CD14-positive monocyte (primary cell): ENCODE measurements at places on chromosomes 7 and 10. TPM values are rescaled to one million over a fixed set of nuclear protein-coding genes. Genes with fewer than 3 reads are reported as not detected.

DNA sequence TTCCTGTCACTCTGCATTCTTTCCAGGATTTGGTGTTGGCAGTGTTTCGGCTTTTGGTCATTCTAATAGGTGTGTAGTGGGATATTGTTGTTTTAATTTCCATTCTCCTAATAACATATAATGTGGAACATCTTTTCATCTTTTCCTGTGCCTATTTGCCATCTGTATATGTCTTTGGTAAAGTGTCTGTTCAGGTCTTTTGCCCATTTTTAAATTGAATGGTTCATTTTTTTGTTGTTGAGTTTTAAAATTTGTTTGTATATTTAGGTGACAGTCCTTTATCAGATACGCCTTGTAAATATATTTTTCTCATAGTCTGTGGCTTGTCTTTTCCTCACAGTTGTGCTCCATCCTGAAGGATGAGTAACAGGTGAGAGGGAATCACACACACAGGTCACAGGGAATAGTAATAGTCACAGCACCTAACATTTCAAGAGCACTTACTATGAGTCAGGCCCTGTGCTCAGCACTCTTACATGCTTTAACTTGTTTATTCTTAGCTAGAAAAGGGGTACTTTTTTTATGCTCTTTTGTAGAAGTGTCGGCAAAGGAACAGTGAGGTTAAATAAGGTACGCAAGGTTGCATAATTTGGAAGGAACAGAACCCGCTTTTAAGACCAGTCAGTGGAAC is 117.1 kb upstream of the GATA3 start:
- H3K27me3 ChIP-seq, result no peaks in the 10 kb centered on the region
- H3K27ac ChIP-seq, result no peak overlapping the region
- H3K4me1 ChIP-seq, result no peaks in the 10 kb centered on the region
- H3K4me3 ChIP-seq, result no peak overlapping the region
- no peaks in the 10 kb centered on the region for H3K36me3 ChIP-seq

DNA sequence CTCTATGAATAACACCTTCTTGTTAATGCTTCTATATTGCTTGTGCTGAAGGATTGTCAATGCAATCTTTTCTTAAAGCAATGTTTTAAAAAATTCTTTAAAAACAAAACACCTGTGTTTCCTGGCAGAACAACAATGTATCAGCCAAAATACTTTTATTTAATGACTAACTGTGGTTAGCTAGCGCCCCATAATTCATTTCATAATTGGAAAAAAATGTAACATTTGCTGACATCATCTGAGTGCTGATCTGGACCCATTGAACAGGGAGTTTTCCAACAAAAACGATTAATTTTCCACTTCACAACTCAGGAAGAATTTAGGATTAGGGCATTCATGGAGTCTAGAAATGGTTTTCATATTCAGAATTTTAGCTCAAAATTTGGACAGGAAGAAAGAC is 137.6 kb upstream of the CDK6 start:
- no peak overlapping the region for H3K27ac ChIP-seq
- no peaks in the 10 kb centered on the region for H3K4me1 ChIP-seq
- no peak overlapping the region for H3K4me3 ChIP-seq
- H3K27me3 ChIP-seq, result no peaks in the 10 kb centered on the region
- H3K36me3 ChIP-seq, result no peaks in the 10 kb centered on the region
- no peak for DNase-seq

DNA sequence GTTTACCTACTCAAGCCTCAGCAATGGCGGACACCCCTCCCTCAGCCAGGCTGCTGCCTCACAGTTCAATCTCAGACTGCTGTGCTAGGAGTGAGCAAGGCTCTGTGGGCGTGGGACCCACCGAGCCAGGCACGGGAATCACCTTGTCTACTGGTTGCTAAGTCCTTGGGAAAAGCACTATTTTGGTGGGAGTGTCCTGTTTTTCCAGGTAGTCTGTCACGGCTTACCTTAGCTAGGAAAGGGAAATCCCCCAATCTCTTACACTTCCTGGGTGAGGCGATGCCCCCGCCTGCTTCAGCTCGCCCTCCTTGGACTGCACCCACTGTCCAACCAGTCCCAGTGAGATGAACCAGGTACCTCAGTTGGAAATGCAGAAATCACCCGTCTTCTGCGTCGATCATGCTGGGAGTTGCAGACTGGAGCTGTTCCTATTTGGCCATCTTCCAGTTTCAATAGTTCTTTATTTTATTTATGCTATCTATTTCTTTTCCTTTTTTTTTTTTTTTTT is at the start of gene HYAL4:
HYAL4 (plus strand) TSS at position 458 of the 508 bp plus-strand sequence. CDS start 23,105 bp downstream, outside the sequence.
- no peak for DNase-seq
- no peaks in the 10 kb centered on the region for H3K27me3 ChIP-seq
- H3K36me3 ChIP-seq, result no peaks in the 10 kb centered on the region
- no peaks in the 10 kb centered on the region for H3K4me1 ChIP-seq
- H3K27ac ChIP-seq, result no peak within 1 kb of the TSS
- no peak within 1 kb of the TSS for H3K4me3 ChIP-seq

DNA sequence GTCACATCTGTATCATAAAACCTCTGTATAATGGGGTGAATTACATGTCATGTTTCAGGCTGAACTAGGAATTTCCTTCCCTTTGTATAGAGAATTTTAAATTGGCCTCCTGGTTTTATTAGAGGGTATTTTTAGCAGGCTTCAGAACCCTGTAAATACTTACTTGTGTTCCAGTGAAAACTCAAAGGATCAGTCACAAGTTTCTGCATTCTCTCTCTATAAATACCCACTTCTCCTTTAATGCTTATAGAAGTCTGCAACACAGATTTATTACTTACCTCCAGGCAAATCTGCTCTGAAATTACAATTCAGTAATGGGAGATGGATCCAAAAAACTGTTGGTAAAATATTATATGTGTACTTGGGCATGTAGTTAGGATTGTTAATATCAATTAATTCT is 161.6 kb downstream of the GLI3 start:
- H3K4me1 ChIP-seq, result no peaks in the 10 kb centered on the region
- no peak for DNase-seq
- H3K4me3 ChIP-seq, result no peak overlapping the region
- no peaks in the 10 kb centered on the region for H3K27me3 ChIP-seq
- H3K27ac ChIP-seq, result no peak overlapping the region
- H3K36me3 ChIP-seq, result no peaks in the 10 kb centered on the region

DNA sequence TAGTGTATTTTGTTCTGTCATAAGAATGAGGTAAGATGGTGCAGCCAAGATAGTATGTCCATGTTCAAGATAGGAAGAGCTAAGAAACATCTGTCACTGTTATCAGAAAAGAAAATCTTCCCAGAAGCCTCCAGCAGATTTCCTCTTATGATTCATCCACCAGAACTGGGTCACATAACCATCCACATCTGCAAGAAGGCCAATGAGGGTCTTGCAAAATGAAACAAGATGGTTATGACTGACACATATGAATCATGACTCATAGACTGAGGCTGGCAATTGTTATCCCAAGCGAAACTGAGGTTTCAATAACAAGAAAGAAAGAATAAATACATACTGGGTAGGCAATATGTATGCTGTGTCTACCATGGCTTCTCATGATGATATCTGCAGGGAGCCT is 30.3 kb downstream of the CCNJ start:
- no peaks in the 10 kb centered on the region for H3K36me3 ChIP-seq
- H3K27ac ChIP-seq, result no peak overlapping the region

GRCh38 chr10:50234486-50234885 is 16.8 kb downstream of the ASAH2 start:
- no peak overlapping the region for H3K4me3 ChIP-seq
- DNase-seq, result no peak
- H3K4me1 ChIP-seq, result no peaks in the 10 kb centered on the region

DNA sequence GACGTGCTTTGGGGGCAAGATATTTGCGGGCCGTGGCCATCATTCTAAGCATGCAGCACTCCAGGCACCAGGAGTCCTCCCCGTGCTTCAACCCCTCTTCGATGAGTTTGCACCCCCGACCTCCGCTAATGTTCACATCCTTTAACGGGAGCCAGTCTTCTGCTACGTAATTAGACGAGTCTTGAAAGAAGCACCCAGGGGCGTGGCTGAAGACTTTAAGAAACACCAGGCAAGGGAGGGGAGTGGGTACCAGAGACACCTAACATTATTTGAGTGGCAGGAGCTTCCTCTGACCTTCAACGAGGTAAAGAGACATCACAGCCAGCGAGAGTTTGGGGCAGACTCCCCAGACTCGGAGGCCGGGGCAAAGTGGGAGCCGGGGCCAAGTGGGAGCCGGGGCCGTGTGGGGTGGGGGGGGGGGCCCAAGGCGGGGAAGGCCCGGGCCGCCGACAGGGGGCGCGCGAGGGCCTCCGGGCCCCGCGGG is 31.1 kb upstream of the TOMM7 start:
- DNase-seq, result no peak
- peaks cover 17% of the 10 kb centered on the region for H3K4me1 ChIP-seq
- H3K27me3 ChIP-seq, result no peaks in the 10 kb centered on the region

DNA sequence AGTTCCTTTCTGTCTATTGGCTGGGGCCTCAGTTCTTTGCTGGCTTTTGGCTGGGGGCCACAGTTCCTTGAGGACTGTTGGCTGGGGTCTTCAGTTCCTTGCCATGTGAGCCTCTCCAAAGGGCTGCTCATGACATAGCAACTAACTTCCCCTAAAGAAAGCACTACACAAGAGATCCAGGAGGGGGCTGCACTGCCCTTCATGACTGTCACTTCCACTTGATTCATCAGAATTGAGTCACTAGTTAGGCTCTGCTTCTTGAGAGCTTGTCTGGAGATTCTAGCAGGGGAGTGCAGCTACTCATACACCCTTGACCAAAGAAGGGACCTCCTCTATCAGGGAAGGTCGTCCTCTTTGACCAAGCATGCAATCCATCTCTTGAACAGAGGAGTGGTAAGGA is 38.0 kb upstream of the MKX start:
- peak; percentile 55 for DNase-seq
- H3K36me3 ChIP-seq, result no peaks in the 10 kb centered on the region
- no peaks in the 10 kb centered on the region for H3K4me1 ChIP-seq
- H3K4me3 ChIP-seq, result no peak overlapping the region
- no peaks in the 10 kb centered on the region for H3K27me3 ChIP-seq
- H3K27ac ChIP-seq, result no peak overlapping the region

DNA sequence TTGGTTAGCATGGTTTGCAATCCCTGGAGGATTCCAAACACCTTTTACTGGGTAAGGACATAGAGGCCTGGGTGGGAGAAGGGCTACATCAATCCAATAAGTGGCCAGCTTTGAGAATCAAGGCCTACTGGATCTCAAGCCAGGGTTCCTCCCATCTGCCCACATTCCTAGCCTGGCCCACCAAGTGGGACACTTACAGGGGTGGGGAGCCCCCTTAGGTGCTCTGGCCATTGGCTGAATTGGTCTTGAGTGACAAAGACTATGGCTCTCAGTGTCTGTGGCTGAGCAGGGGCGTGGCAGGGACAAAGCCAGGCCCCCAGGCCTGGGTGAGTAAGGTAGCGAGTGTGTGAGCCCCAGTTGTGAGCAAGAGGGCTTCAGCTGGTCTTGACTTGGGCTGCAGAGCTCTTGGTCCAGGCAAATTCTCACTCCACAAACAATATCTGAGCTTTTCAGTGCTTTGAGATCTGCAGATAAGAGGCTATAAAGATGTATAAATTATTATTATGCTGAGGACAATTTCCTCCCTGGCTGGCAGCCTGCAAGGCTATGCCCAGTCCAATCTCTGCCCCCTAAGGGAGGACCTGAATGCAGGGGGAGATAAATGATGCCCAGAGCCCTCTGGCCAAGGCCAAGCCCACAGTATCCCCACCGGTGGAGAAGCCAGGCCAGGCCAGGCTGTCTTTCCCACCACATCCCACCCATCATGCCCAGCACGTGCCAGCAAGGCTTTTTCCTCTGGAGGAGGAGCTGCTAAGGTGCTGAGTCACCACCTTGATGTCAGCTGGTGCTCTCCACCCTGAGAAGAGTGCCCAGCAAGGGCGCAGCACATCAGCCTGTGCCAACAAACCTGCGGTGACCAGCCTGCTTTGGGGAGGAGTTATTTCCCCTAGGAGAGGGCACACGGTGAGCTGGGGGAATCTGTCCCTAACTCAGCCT is 80.7 kb upstream of the DUSP5 start:
- DNase-seq, result no peak
- no peak overlapping the region for H3K27ac ChIP-seq
- H3K27me3 ChIP-seq, result no peaks in the 10 kb centered on the region
- no peaks in the 10 kb centered on the region for H3K36me3 ChIP-seq
- no peak overlapping the region for H3K4me3 ChIP-seq
- peaks cover 70% of the 10 kb centered on the region for H3K4me1 ChIP-seq

DNA sequence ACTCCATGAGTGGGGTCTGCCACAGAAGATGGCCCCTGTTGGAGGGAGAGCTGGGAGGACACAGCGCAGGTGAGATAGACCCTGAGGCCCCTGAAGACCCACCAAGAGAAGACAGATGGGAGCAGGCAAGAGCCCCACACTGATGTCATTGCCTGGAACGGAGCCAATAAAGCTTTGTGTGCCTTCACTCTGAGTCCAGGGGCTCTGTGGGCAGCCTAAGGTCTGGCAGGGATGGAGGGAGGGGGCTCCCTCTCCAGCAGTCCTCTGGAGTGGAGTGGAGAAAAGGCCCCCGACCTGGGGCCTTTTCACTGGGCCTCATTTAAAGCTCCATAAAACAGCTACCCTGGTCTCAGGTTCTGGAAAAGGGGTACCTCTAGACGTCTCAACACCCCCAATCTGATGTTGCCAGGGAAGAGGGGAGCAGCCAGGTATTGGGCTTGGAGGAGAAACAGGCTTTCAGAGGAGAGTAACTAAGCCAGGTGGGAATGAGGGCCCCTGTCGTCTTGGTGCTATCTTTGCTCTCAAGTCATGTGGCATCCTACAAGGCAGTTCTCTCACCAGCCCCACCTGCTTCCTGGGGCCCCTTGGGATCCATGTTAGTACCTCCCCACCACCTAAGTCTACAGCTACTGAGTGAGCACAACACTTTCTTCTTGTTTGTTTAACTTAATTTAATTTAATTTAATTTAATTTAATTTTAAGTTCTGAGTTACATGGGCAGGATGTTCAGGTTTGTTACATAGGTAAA is 1.4 kb downstream of the C10orf62 start:
- H3K27ac ChIP-seq, result no peak overlapping the region
- H3K4me3 ChIP-seq, result no peak overlapping the region
- H3K36me3 ChIP-seq, result no peaks in the 10 kb centered on the region

DNA sequence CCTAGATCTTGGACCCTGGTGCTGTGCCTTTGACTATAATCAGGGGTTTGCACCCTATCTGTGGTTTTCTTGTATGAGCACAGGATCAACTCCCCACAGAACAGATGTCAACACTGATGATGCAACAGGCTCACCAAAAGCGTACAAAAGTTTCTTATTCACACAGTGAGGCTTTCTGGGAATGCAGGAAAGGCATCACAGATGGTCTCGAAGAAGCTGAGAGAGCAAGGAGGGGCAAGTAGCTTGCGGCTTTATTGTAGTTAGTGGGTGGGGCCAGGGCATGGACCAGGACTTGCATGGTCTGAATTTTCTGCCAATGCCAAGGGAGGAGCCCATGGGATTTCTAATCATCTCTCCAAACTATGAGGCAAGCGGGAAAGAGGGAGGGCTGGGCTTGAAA is 46.2 kb downstream of the SEC61G start:
- no peak for DNase-seq
- H3K27me3 ChIP-seq, result no peaks in the 10 kb centered on the region
- no peak overlapping the region for H3K4me3 ChIP-seq
- H3K4me1 ChIP-seq, result no peaks in the 10 kb centered on the region
- no peaks in the 10 kb centered on the region for H3K36me3 ChIP-seq
- H3K27ac ChIP-seq, result no peak overlapping the region

GRCh38 chr7:157006829-157007469 is 3.5 kb downstream of the MNX1 start:
- H3K4me3 ChIP-seq, result no peak overlapping the region
- H3K27ac ChIP-seq, result no peak overlapping the region
- H3K36me3 ChIP-seq, result no peaks in the 10 kb centered on the region
- no peak for DNase-seq
- peaks cover 65% of the 10 kb centered on the region for H3K27me3 ChIP-seq

GRCh38 chr7:106485031-106485551 is 175.9 kb downstream of the CCDC71L start:
- no peaks in the 10 kb centered on the region for H3K4me1 ChIP-seq
- H3K4me3 ChIP-seq, result no peak overlapping the region
- no peak for DNase-seq
- H3K27me3 ChIP-seq, result no peaks in the 10 kb centered on the region
- H3K36me3 ChIP-seq, result no peaks in the 10 kb centered on the region

ADCYAP1R1 gene
- not detected in 2 replicates for polyA plus RNA-seq

BTAF1 gene
- polyA plus RNA-seq, result 5.1 TPM

CHST3 gene
- not detected for polyA plus RNA-seq
